ENCODE measurements at places on chromosomes 4 and X.

- no peak for DNase-seq
These were observed 25.6 kb downstream of the SMARCA5 start for GRCh38 chr4:143538979-143539669.

- DNase-seq = no peak
These were observed 24.7 kb downstream of the TLR10 start for GRCh38 chr4:38757945-38758600.

GRCh38 chr4:3416270-3416669, 25.5 kb upstream of the HGFAC start:
- no peak for DNase-seq

- no peak for DNase-seq
These were observed 108.6 kb downstream of the RTL5 start for GRCh38 chrX:72023071-72023470.

- no peak for DNase-seq
These were observed 70.1 kb downstream of the GRIA2 start for GRCh38 chr4:157290622-157291021.

- DNase-seq = no peak
These were observed 34.4 kb downstream of the NFKB1 start for GRCh38 chr4:102535398-102536082.

- peak; percentile 23 for DNase-seq
These were observed 58.5 kb upstream of the CLCN4 start for GRCh38 chrX:10098270-10098713.

GRCh38 chr4:181376058-181376457, 867.1 kb upstream of the TENM3 start:
- DNase-seq = no peak

DNA sequence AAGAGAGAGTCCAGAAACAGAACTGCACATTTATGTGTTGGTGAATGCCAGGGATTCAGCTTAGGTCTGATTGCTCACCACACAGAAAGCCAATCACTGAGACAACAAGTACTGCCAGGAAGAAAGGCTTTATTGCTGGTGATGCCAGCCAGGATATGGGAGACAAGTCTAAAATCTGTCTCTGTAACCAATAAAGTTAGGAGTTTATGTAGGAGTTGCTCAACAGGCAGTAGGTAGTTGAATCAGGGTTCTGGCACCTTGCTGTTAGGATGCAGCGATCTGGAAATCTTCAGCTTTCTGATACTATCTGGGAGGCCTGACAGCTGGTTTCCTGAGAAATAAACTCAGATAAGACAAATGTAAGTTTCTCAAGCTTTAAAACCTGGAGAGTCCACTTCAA, 120.2 kb upstream of the ENPP6 start:
- DNase-seq = no peak

DNA sequence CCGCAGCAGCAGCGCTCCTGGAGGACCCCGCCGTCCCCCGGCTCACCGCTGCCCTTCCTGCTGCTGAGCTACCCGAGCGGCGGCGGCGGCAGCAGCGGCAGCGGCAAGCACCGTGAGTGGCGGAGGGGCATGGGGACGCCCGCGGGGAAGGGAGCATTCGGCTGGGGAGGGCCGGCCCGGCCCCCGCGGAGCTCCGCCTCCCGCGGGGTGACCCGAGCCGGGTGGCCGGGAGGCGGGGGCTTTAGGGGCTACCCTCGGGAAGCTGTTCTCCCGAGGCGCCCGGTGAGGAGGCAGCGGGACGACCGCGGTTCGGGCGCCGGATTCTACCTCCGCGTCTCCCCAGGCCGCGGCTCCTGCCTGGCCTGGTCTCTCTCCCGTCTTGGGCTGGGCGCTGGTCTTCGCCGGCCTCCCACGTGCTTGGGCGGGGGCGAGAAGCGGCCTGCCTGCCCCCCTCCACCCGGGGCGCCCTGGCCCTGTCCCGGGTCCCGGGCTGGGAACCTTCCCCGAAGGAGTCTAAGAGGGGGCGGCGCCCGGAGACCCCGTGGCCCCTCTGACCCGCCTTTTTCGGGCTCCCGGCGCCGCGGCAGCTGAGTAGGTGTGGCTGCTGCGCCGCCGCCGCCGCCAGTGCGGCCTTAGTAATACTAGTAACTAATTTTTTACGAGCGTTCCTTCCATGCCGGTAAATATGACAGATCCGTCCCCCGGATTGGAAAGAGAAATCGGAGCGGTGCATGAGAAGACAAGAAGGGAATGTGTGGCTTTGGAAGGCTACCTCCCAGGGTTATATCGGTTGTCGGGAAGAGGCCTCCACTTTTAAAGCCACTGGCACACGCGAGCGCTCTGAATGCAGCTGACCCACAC, 16.4 kb upstream of the RUFY3 start:
- DNase-seq = peak; percentile 60

DNA sequence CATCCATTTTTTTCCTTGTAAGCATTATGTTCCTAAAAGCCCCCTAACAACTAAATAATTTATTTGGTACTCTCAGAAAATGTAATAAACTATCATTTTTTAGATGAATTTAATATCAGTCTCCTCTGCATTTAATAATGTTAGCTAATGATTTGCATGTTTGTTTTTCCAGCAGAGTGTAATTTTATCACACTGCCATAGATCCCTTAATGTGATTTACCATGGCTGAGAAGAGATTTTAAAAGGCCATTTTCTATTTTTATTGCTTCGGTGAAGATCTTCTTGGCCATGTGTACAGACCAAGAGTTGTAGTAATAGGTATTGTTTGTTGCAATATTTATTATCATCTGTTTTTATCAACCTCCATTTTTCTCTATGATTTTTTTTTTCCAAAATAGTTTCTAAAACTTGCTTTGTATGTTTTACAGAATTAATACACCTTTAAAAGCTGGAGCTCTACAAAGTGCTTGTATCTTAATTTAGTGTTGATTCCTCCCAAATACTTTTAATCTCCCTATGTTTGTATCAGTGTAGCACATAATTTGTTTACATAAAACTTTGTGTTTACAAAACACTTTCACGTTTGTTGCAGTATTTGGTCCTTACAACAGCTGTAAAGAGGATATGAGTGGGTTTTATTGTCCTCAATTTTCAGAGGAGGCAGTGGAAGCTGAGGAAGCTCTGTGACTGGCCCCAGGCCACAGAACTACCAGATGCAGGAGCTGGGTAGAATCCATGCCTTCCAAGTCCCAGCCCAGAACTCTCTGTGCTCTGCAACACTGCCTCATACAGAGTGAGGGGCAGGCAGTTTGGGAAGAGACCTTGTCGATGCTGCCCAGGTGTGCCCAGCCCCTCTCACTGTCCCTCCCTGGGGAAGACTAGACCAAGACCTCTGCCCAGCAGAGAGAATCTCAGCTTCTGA, 58.1 kb downstream of the FAM114A1 start:
- no peak for DNase-seq

DNA sequence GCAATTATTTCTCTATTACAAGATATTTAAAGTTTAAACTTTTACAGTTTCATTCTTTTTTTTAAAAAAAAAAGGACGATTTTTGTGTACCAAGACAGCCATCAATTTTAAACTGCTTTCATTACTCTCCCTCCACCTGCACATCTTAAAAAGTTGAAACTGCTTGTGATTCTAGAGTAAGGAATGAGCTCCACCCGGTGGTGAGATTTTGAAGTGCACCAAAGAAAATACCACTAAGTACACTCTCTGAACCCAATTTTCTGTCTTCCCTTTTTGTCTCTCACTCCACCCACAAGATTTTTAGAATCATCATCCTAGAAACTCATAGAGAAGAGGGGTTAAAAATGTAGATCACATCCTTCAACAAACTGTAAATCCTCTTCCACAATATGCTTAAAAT, 91.3 kb upstream of the WDR44 start:
- no peak for DNase-seq

- DNase-seq = peak; percentile 13
These were observed 12.5 kb downstream of the KLHL15 start for GRCh38 chrX:24014388-24015018.

DNA sequence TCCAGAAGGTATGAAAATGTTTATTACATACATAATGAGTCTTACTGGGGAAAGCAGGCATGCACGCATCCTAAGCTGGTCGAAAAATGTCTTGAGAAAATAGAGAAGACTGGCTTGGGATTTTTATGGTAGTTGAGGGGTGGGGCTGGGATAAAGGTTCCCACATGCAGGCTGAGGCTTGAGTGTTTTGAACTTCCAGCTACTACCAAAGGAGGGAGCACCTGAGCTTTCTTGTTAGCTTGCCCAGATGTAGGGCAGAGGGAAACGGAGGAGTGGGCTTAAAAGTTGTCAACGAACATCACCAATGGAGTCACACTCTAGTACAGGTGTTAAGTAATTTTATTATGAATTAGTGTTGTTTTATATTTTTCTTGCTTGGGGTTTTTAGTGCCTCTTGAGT, 39.6 kb upstream of the SRPX start:
- no peak for DNase-seq

- no peak for DNase-seq
These were observed 37.1 kb downstream of the CPE start for GRCh38 chr4:165415910-165416309.

DNA sequence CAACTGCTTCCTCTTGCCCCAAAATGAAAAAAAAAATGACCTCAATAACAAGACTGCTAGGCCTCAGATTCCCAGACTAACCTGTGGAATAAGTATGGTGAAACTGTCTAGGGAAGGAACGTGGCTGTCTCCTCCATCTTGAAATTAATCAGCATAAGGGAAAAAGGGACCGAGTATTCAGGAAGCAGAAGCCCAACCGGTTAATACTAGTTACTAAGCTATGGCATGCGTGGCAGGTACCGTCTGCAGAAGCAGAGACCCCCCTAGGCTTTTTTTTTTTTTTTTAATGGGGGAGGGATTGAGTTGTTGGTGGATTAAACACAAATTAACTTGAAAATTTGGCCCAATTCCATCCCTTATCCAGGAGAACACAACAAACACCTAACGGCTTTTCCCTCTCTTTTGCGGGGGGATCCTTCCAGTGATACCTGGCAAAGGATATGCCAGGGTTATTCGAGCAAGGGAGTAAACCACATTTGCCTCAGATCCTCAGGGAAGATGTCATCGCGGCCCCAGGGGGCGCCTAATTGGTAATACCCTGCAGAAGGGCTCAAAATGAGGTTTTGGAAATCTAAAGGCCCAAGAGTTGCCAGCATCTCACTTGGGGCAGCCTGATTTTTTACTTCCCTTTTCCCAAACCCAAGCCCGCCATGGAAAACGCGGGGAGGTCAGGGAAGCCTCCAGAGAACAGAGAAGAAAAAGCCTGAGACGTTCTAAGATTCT, 893 bp downstream of the RLIM start:
- DNase-seq = no peak

- no peak for DNase-seq
These were observed 95.2 kb downstream of the SHROOM4 start for GRCh38 chrX:50718776-50719175.

GRCh38 chr4:185036842-185037241, 18.6 kb downstream of the HELT start:
- no peak for DNase-seq

- no peak for DNase-seq
These were observed 101.2 kb upstream of the DUSP21 start for GRCh38 chrX:44742480-44743155.

DNA sequence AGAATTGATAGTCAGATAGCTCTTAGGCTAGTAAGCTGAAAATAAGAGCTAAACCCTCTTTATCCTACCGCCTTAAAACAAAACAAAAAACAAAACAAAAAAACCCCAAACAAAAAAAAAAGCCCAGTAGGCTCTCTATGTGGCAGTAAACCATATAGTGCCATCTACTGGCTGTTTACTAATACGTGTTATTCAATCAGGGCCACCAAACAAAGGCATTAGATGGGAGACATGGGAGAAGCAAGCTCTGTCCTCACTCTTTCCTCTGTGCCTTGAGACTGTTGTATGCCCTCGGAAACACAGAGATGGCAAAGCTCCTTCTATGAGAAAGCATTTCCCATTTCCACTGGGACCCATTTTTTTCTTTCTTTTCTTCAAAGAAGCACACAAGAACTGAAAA, 148.8 kb upstream of the MID1 start:
- DNase-seq = no peak

GRCh38 chr4:147586637-147587036, 30.6 kb upstream of the TMEM184C start:
- DNase-seq = no peak

DNA sequence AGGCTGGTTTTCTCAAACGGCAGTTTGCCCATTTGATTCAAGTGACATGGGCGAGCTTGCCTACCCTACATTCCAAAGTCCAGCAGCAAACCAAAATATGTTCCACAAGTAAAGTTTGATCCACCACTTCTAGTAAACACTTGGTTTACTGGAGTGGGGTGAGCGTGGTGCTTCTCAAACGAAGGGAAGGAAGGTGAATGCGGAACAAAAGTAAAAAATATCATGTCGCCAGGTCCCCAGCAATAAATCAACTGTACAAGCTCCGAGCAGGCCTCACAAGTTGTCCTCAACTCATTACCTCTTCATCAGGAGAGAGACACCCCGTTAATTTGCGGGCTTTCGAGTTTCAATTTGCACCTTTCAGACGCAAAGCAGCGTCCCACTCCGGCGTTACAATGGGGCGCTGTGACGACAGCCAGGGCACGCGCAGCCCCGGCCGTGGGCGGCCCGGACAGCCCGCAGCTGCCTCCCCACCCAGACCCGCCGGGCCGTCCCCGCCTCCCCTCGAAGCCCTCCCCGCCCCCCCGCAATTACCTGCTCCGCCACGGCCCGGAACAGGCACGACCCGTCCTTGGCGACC, 1.0 kb downstream of the OTUD4 start:
- peak; percentile 75 for DNase-seq

DNA sequence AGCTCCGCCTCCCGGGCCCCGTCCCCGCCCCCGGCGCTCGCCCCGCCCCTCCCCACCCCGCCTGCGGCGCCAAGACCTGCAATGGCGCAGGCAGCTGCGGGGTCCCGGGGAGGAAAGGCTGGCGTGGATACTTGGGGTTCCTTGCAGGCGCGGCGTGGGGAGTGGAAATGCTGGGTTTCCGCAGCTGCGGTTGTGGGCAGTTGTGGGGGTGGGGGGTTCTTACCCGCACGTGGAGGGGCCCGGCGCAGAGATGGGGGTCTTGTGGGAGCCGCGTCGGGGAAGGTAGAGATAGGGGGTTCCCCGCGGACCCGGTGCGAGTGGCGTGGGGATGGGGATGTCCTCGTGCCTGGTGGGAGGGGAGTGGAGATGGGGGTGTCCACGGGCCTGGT, 680 bp upstream of the ASMTL start:
- no peak for DNase-seq

- no peak for DNase-seq
These were observed 36.4 kb downstream of the SLIT2 start for GRCh38 chr4:20288047-20288650.

Data from stimulated activated CD4-positive, alpha-beta T cell treated with anti-CD3 and anti-CD28 coated beads, Interleukin-12 subunit alpha, Interleukin-12 subunit beta, amount 100 ng/mL, for 24 hours (primary cell).